CD8-positive, alpha-beta memory T cell (primary cell): ENCODE measurements at places on chromosomes 6 and 20. TPM values are rescaled to one million over a fixed set of nuclear protein-coding genes. Genes with fewer than 3 reads are reported as not detected.

PCIF1 gene
- total RNA-seq: 33.6 TPM

DNA sequence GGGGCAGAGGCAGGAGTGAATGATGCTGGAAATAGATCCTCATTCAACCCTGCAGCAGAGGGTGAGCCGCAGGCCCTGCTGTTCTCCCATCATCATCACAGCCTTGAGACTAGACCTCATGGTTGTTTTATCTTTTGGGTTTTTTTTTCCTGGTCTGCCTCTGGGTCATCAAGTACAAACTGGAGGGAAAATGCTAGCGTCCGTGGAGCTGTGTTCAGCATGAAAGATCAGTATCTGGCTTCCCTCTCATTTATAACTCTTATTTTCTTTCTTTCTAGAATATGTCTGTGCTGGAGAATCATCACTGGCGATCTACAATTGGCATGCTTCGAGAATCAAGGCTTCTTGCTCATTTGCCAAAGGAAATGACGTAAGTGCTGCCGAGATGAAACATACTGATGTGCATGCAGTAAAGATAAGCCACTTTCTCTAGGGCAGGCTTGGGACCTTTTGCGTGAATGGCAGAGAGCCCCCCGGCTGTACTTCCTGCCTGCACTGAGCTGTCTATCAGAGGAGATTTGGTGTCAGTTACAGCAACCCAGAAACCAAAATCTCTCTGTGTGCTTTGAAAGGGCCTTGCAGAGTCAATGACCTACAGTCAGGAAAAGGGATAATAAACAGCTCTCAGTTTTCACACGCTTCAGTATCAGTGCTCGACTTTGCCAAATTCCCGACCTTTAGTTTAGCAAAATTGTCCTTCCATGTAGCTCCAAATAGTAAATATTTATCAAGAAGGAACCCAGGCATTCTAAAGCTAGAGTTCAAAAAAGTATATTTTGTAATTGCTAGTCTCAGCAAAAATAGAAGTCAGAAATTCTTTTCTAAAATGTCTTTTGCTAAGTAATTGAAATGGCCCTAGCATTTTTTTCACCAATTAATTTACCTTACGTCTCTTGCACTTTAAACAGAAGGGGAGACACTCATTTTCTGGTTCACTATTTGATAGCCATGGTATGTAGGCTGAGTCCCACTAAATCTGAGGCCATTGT is 76.3 kb downstream of the MTFR2 start:
- no peak for DNase-seq

- no peak for DNase-seq
Measured at GRCh38 chr20:40931410-40932044, 97.1 kb upstream of the TOP1 start.

DNA sequence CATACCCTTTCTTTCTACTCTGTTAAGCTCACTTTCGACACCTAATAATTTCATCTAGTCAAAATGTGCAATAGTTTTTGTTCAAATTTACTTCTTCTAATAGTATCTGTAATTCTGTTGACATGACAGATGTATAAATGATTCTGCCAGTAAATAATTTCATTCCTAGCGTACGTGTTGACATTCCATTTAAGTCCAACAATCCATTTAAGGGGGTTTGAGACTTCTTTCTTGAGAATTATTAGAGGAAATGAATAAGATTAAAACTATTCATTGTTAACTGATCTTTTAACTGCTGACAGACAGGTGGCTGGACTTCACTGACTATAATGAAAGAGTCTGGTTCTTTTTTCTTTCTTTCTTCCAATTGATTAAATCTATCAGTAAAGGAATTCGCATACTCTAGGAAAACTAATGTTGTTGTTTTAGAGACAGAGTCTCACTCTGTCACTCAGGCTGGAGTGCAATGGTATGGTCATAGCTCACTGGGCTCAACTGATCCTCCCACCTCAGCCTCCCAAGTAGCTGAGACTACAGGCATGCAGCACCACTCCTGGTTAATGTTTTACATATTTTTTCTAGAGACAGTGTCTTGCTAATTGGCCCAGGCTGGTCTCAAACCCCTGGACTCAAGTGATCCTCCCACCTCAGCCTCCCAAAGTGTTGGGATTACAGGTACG is 55.9 kb downstream of the MAP3K5 start:
- no peak for DNase-seq

DNA sequence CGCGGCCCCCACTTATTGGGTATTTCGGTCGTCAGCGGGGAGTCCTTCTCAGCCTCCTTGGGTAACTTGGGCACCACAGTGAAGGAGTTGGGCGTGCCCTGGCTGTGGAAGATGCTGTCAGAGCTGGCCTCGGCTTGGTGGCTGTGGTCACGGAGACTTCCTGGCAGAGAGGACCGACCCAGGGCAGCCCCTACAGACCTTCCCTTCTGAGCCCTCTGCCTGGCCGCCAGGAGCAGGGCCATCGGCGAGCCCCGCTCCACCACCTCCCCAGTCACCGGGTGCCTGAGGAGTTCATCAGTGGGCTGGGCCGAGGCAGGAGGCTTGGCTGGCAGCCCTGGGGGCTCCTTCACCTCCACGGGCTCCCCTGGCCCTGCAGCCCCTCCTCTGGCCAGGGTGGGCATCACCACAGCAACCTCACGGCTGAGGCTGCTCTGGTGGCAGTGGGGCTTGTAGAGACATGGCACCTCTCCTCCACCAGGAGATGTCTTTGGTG is 37.2 kb downstream of the C6orf132 start:
- DNase-seq: no peak

- DNase-seq: no peak
Measured at GRCh38 chr6:9186148-9186547, 750.8 kb upstream of the SLC35B3 start.
